Forelimb muscle (tissue), 1 donor: ENCODE measurements at places on chromosomes 2 and 18. TPM values are rescaled to one million over a fixed set of nuclear protein-coding genes. Genes with fewer than 3 reads are reported as not detected.

The CHRNA1 gene
- 158 TPM for polyA plus RNA-seq

The RND3 gene
- 45.8 TPM for polyA plus RNA-seq

The SLC14A1 gene
- polyA plus RNA-seq, result 0.95 TPM

The GTF2A1L gene
- 0.85 TPM for polyA plus RNA-seq

The SCN7A gene
- 33.2 TPM for polyA plus RNA-seq

The KIAA2012 gene
- polyA plus RNA-seq, result 0.37 TPM

The IL36A gene
- not detected for polyA plus RNA-seq

The LDLRAD4 gene
- polyA plus RNA-seq, result 9.3 TPM

The C18orf63 gene
- not detected for polyA plus RNA-seq

The PROM2 gene
- 1.5 TPM for polyA plus RNA-seq

The PKDCC gene
- polyA plus RNA-seq, result 117 TPM

The SOX11 gene
- polyA plus RNA-seq, result 26.1 TPM

The RAB27B gene
- 0.61 TPM for polyA plus RNA-seq

The ITGB6 gene
- polyA plus RNA-seq, result 47.9 TPM

The CCDC141 gene
- polyA plus RNA-seq, result 79.4 TPM

The TMEM163 gene
- polyA plus RNA-seq, result 0.86 TPM

The CPO gene
- polyA plus RNA-seq, result 0.38 TPM

The STPG4 gene
- polyA plus RNA-seq, result not detected

The CHN1 gene
- 12.1 TPM for polyA plus RNA-seq

The POTEJ gene
- polyA plus RNA-seq, result 0.06 TPM

The SANBR gene
- polyA plus RNA-seq, result 12.6 TPM

The PLA2R1 gene
- 1.9 TPM for polyA plus RNA-seq

The NXPH2 gene
- polyA plus RNA-seq, result 13.0 TPM

The HOXD9 gene
- 7.6 TPM for polyA plus RNA-seq
